M059J (cell line): ENCODE measurements at places on chromosomes 3 and 15. TPM values are rescaled to one million over a fixed set of nuclear protein-coding genes. Genes with fewer than 3 reads are reported as not detected.

DNA sequence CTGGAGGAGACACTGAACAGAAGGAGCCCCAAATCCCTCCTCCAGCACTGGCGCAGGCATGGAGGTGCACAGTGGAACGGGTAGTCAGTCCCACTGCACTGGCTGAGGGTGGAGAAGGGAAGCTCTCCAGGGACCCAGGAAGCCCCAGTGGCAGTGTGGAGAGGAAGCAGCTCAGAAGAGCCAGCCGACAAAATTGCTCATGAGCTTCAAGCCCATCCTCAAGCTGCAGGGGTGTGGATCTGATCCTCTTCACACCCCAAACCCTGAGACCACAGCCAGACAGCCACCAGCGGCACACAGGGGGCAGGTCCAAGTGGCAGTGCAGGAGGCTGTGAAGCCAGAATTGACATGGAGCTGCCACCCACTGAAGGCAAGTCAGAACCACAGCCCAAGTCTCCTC is 32.1 kb downstream of the CYFIP1 start:
- no peak for DNase-seq

GRCh38 chr15:74252721-74253120 is 16.6 kb downstream of the CCDC33 start:
- DNase-seq, result no peak

GRCh38 chr3:151371526-151371925 is 13.0 kb downstream of the P2RY12 start:
- no peak for DNase-seq

- DNase-seq, result no peak
Observed at GRCh38 chr3:52097851-52098507, 41.6 kb upstream of the DUSP7 start.

GRCh38 chr3:141505166-141505565 is 18.3 kb downstream of the RASA2 start:
- no peak for DNase-seq

GRCh38 chr15:100099976-100100375 is 241.8 kb downstream of the ADAMTS17 start:
- no peak for DNase-seq

- DNase-seq, result peak; percentile 6
Observed at GRCh38 chr15:92394309-92395097, 822 bp downstream of the ST8SIA2 start.

GRCh38 chr15:66628976-66629723 is 63.4 kb upstream of the LCTL start:
- DNase-seq, result no peak

- DNase-seq, result no peak
Observed at GRCh38 chr3:80663426-80663825, 895.6 kb upstream of the ROBO1 start.

GRCh38 chr3:32216172-32216783 is 22.2 kb upstream of the CMTM8 start:
- DNase-seq, result no peak

GRCh38 chr3:129195731-129196256 is 12.1 kb upstream of the CNBP start:
- peak; percentile 95 for DNase-seq

DNA sequence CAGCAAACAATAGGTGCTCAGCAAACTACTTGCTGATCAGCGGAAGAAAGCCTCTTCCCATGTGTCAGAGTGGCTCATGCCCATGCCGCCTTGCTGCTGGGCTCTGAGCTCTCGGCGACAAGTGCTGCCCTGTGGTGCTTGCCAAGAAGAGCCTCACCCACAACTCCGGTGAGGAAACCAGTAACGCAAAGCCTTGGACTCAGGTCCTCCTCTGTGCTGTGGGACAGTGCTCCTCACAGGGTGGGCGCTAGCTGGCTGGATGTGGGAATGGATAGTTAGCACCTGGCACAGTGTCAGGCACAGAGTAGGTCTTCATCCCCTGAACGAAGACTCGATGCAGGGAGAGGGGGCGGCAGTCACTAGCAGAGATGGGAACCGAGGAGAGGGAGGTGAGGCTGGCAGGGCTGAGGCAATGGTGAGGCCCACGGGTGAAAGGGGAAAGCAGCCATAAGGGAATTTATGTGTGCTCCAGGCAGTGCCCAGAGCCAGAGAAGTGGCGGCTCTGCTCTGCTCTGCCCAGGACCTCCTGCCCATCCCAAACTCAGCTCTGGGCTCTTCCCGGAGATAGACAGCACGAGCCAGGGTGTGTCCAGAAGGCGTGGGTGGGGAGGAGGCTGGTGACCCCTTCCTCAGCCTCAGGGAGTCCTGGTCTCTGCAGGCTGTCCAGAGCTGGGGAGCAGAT is 55.7 kb downstream of the IQSEC1 start:
- DNase-seq, result no peak

DNA sequence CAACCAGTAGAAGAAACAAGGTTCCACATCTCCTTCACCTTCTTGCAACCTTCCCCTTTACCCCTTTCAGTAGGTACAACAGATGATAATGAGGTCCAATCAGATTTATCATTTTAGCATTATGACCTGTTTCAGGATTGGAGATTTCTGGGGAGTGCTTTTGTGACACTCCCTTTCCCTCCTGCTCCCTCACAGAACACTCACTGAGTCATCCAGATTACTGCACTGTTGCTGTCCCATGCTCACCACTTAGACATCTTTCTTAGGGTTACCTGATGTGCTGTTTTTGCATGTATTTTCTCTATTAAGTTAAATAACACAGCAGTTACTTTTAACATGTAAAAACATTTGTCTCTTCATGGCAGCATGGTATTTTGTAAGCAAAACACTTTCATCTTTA is 118.5 kb downstream of the MFSD1 start:
- DNase-seq, result peak; percentile 61

DNA sequence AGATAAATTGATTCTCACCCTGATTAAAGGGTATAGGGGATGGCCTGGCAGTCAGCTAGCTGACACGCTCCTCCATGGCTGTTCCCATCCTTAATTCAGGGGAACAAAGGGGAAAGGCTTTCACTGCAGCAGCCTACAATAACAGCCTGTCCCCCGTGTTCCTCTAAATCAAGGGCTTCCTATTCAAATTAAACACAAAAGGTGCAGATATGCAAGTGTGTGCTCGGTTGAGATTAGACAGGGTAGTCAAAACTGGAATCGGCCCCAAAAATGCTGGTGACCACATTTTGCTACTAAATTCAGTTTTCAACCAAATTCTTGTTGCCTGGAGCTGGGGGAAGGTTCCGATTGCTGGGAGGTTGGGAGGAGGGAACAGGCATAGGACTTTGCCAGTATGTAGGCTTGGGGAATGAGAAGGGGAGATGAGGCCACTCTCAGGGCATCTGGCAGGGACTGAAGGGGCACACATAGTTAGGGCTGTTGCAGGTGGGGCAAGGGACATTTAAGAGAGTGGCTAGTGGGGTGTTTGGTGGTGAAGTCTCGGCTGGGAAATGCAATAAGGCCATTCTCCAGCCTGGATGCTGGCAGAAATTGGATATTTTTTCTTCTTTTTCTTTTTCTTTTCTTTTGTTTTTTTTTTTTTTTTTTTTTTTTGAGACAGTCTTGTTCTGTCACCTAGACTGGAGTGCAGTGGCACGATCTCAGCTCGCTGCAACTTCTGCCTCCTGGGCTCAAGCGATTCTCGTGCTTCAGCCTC is 32.9 kb upstream of the CTSH start:
- no peak for DNase-seq

GRCh38 chr15:86060674-86061073 is 19.0 kb upstream of the AGBL1 start:
- DNase-seq, result no peak

DNA sequence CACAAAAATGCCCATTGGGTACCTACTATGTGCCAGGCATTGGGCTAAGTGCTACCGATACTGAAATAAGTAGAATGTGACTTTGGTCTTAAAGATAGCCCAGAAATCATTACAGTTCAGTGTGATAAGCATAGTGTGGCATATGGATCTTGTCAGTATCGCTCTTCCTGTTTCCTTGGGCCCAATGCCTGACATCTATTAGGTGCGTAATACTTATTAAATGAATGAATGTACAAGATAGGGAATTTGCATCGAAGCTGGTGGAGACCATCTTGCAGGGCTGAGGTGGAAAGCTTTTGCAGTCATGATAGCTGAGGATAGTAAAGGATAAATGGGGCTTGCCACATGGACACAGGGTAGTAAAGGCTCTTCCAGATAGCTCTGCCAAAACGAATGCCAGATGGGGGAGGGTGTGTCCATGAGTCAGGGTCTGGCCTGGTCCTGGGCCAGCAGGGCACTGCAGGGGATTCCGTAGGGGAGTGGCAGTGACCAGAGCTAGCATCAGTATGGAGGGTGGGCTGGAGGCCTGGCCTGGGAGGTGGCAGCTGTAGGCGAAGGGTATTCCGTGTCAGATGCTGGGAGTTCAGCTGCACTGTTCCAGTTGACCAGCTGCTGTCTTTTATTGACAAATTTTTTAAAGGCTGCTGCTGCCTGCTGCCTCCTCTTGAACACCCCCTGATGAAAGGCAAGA is 23.5 kb downstream of the TSEN2 start:
- peak; percentile 44 for DNase-seq

DNA sequence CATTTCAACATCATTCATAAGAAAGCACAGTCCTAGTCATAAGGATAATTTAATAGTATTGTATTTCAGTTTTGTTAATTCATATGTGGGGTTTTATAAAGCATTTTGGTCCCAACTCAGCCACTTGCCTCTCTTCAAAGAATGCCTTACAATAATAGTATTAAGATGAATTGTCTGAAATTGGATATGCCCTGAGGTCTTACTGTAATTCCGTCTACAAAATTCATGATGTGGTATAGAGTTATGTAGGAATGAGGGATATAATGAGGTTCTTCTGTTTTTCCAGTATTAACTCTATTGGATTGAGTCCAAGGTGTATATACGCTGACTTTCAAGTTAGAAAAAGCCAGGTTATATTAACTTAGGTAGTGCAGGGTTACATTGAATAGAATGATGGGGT is 177.0 kb downstream of the GOLIM4 start:
- DNase-seq, result no peak

DNA sequence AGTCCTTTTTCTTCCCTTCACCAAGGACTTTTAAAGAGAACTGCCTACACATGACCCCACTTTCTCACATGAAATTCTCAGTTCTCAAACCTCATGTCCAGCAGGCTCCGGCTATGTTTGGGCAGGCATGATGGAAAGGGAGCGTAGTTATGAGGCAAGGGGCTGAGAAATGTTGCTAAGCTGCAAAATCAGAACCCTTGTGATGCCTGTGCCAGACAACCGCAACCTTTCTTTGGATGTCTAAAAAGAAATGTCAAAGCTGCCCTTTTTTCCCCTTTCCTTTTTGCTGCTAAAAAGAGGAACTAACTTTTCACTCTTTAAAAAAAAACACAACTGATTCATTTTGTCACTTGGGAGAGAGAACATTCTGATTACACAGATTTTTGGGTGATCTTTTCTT is 19.2 kb downstream of the GNB4 start:
- DNase-seq, result no peak

GRCh38 chr15:32824777-32825176 is 107.0 kb downstream of the GREM1 start:
- DNase-seq, result peak; percentile 94

DNA sequence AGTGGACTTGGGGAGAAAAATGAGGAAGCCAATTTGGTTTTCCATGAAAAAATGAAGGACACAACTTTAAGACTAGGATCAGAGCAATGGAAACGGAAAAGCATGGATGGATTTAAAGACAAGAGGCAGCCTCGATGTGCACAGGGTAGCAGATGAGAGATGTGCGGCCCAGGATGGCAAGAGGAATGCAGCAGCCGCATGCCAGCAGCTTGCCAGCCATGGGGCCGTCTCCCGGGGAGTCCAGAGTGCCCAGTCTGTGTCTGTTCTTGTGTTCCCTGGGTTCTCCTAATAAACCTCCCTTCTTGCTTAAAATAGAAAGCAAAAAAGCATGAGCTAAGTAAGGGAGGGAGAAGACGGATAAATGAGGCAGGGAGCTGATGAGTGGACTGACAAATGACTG is 68.0 kb upstream of the IQSEC1 start:
- DNase-seq, result no peak

DNA sequence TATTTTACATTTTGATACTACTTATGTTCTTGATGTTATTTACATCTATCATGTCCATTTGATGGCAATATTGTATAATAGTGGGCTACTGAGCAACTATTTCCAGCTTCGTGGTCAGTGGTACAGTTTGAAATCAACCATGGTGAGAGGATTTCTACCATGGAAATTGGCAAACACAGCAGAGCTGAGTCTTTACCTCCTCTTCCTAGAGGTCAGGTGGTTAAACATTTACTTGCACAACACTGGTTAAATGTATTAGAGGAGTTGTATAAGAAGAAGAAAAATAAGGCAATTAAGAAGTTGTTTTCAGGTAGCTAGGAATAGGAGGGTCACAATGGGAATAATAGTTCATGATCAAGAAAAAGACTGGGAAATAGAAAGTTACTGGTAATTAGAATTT is 7.2 kb upstream of the PPM1L start:
- DNase-seq, result no peak

GRCh38 chr15:67548862-67549651 is 6.6 kb downstream of the MAP2K5 start:
- DNase-seq, result no peak

DNA sequence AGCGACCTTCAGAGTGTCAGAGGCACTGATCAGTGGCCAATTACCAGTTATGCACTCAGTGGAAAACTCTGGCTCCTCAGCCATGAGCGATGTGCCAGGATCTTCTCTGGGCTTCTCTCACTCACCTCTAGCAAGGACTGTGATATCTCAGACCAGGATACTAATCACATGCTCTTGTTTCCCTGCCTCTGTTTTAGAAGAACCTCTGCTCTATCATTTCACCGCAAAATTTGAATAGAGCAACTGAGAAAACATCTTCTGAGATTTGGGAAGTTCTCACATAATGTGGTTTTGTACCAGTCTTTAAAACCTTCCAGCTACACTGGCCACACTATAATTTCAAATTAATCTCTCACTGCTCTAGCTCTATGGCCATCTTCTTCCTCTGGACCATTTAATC is 325.8 kb upstream of the FRG2C start:
- no peak for DNase-seq

The NEK4 gene
- total RNA-seq, result 10.7 and 19.6 TPM in 2 replicates

The PPP2R3A gene
- 22.2 and 22.5 TPM in 2 replicates for total RNA-seq

The GOLGA8T gene
- not detected in 2 replicates for total RNA-seq

The PRR20G gene
- not detected in 2 replicates for total RNA-seq

The CHRD gene
- total RNA-seq, result 0.42 TPM in 1 of 2 replicates, not detected in the other

The PPARG gene
- total RNA-seq, result 1.6 and 7.0 TPM in 2 replicates

The SLC28A1 gene
- not detected in 2 replicates for total RNA-seq

The SORD gene
- total RNA-seq, result 11.1 and 22.0 TPM in 2 replicates

The ATP13A5 gene
- not detected in 2 replicates for total RNA-seq

The IL17RD gene
- 1.6 and 3.5 TPM in 2 replicates for total RNA-seq

The TIMP4 gene
- 5.1 and 8.9 TPM in 2 replicates for total RNA-seq

The TTC14 gene
- total RNA-seq, result 20.3 and 33.3 TPM in 2 replicates

The FOXB1 gene
- not detected in 2 replicates for total RNA-seq

The MCTP2 gene
- total RNA-seq, result 0.30 and 0.91 TPM in 2 replicates
